Smooth muscle cell of bladder (primary cell): ENCODE measurements at places on chromosomes 2 and 18. TPM values are rescaled to one million over a fixed set of nuclear protein-coding genes. Genes with fewer than 3 reads are reported as not detected.

The CYRIA gene
- total RNA-seq: 2.8 and 3.7 TPM in 2 replicates

The DYNAP gene
- not detected in 2 replicates for total RNA-seq

The THOC1 gene
- 20.6 and 31.8 TPM in 2 replicates for total RNA-seq

The ATRAID gene
- total RNA-seq: 247 and 248 TPM in 2 replicates
